ENCODE measurements at places on chromosomes 12 and 14.

DNA sequence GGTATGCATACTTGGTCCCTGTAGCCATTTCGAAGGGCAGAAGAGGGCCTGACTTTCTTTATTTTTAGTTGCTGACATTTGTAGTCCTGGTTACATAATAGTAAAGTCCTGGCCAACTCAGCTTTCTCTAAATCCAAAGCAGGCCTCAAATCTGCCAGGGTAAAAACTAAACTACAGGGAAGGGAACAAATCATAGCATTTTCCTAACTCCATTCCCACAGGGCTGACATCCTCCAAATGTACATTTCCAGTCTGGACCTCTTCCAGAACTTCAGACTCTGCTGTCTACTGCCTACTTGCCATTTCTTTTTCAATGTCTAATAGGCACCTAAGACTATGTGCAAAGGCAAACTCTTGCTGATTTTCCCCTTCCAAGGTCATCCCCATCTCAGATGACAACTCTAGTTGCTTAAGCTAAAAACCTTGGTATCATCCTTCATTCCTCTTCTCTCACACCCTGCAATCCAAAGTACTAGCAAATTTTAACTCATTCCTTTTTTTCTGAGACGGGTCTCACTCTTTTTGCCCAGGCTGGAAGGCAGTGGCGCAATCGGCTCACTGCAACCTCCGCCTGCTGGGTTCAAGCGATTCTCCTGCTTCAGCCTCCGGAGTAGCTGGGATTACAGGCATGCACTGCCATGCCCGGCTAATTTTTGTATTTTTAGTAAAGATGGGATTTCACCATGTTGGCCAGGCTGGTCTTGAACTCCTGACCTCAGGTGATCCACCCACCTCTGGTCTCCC lies 2.0 kb downstream of the DDIT3 start:
- no peak for DNase-seq

- DNase-seq, result no peak
These were observed 75.3 kb upstream of the AMN1 start for GRCh38 chr12:31804185-31804504.

- DNase-seq, result no peak
These were observed 74.5 kb downstream of the TMCC3 start for GRCh38 chr12:94575645-94576403.

GRCh38 chr14:21525962-21526671 lies at the start of gene SALL2:
SALL2 (minus strand) TSS chr14:21526346; CDS start chr14:21526127, 219 bp downstream.
- no peak for DNase-seq
